ENCODE measurements at places on chromosomes 12 and 14.

GRCh38 chr14:65849558-65849957, 437.0 kb downstream of the FUT8 start:
- no peak for DNase-seq

GRCh38 chr14:103273145-103273744, 60.8 kb upstream of the EIF5 start:
- DNase-seq = no peak

GRCh38 chr14:100810861-100811461, 15.0 kb upstream of the MEG3 start:
- no peak for DNase-seq

- no peak for DNase-seq
These were observed 274.6 kb downstream of the BTG1 start for GRCh38 chr12:91870872-91871707.

DNA sequence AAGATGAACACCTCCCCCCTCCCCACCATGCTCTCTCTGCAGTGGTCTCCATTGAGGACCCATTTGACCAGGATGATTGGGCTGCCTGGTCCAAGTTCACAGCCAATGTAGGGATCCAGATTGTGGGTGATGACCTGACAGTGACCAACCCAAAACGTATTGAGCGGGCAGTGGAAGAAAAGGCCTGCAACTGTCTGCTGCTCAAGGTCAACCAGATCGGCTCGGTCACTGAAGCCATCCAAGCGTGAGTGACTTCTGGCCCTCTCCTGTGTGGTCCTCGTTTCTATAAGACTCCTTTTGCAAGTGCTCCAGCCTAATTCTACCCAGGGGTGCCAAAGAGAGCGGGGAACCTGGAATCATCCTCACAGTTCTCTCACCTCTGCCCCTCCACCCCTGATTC, 6.2 kb upstream of the ATN1 start:
- DNase-seq = no peak

DNA sequence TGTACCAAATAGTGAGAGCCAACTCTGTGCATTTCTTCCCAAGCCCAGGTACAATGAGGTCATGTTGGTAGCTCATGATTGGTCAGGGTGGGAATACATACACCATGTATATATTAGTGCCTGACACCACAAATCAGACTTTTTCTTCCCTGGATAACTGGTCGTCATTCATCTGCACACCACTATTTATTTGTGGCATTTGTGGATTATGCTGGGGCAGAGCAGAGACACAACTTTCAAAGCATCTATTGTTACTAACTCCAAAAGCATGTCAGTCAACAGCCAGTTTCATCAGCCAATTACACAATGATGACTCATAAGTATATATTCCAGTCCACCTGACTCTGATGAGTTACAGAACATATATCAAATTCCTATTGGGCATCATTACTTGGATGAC, 181.7 kb downstream of the ADAMTS20 start:
- no peak for DNase-seq

- peak; percentile 53 for DNase-seq
These were observed 110.5 kb downstream of the ASCL4 start for GRCh38 chr12:107884769-107885694.

DNA sequence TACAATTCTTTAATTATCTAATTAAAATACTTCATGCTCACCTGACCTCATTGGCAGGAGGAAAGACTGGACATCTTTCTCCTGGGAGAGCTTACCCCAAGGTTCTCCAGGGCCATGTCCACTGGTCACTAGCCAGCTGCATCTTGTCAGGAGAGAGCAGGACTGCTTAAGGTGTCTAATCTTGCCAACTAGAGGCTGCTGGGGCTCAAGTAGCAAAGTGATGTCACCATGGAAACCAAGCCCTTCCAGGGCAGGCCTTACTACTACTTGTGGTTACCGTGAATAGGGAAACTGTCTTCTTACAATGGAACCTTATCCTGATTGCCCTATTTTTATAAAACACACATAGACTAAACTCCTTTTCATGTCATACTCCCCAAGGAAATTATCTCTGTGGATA, 376.4 kb downstream of the SNAPC1 start:
- DNase-seq = no peak

- no peak for DNase-seq
These were observed 130.3 kb downstream of the ITPR2 start for GRCh38 chr12:26702741-26703140.

GRCh38 chr12:64273527-64274403, 51.7 kb upstream of the KICS2 start:
- DNase-seq = peak; percentile 29

DNA sequence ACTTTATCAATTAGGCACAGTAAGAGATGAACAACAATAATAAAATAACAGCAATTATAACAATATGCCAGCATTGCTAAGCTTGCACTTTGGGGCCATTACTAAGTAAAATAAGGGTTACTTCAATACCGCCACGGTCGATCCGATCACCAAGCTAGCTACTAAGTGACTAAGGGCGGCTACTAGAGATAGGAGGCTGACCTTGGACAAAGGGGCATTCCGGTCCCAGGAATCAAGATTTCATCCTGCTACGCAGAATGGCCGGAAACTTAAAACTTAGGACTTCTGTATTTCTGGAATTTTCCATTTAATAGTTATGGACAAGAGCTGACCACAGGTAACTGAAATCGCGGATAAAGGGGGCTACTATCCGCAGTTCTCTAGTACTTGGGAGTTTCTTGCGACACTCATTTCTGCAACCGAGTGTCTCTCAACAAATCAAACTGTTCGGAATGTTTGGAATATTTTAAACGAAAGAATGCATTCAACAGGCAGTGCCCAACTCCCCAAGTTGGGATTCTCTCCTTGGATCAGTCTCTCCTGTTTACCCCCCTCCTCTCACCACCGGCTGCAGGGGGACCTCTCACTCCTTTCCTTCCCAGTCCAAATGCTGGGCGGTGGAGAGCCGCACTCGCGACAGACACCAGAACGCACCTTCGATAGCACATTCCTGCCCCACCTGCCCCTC, 650 bp downstream of the HEBP1 start:
- no peak for DNase-seq
